ENCODE measurements at places on chromosomes 3 and 15. TPM values are rescaled to one million over a fixed set of nuclear protein-coding genes. Genes with fewer than 3 reads are reported as not detected.

DNA sequence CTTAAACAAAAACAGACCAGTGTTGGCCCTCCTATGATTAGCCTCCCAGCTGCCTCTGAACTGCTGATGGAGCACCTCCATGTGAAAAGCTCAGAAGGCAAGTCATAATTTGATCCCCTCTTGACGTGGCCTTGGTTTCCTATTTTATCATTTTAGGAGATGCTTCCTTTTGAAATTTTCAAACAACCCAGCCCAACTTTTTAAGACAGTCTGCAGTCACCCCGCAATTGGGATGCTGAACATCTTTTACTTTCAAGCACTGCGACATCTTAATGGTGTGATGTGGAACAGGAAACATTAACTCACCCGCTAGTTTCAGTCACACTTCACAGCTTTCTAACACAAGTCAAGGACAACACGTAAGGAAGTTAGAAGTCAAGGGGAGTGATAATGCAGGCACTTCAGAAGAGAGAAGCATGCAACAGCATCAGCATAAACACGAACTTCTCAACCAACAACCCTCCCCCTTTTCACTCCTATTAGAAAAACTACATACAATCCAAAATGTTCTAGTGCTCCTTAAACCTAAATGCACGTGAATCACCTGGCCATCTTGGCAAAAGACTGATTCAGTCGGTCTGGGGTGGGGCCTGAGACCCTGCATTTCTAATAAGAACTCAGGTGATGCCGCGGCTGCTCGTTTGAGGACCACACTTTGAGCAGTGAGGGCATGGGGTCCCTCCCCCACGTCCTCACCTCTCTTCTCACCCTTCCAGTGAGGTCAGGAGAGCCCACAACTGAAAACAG, 161.5 kb downstream of the FOXP1 start:
- DNase-seq = no peak

PLA2G4D gene
- total RNA-seq = not detected

DNA sequence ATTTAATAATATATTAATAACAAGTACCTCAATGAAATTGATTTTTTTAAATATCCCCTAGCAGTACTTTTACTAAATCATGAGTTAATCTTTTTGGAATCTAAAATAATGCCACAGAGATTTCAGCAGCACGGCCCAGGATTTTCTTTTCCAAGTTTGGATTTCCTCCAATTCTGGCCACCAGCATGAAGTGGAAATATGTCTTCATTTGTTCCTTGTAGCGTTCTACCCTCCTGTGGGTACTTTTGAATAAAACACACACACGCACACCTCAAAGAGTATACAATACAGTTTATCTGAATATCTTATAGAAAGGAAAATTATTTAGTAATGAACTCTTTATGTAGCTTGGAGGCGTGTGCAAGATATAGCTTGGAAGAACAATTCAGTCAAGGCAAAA, 125.1 kb upstream of the STT3B start:
- DNase-seq = peak; percentile 11

BCL2A1 gene
- total RNA-seq = 0.35 TPM

ISL2 gene
- total RNA-seq = 0.04 TPM

GRCh38 chr15:29774900-29775299, 47.4 kb downstream of the TJP1 start:
- DNase-seq = no peak

Measured in muscle of leg (tissue), 16 donors.